Dermis blood vessel endothelial cell (primary cell): ENCODE measurements at places on chromosomes 12 and 14.

GRCh38 chr12:18752280-18752920, 14.5 kb downstream of the CAPZA3 start:
- no peak for DNase-seq

DNA sequence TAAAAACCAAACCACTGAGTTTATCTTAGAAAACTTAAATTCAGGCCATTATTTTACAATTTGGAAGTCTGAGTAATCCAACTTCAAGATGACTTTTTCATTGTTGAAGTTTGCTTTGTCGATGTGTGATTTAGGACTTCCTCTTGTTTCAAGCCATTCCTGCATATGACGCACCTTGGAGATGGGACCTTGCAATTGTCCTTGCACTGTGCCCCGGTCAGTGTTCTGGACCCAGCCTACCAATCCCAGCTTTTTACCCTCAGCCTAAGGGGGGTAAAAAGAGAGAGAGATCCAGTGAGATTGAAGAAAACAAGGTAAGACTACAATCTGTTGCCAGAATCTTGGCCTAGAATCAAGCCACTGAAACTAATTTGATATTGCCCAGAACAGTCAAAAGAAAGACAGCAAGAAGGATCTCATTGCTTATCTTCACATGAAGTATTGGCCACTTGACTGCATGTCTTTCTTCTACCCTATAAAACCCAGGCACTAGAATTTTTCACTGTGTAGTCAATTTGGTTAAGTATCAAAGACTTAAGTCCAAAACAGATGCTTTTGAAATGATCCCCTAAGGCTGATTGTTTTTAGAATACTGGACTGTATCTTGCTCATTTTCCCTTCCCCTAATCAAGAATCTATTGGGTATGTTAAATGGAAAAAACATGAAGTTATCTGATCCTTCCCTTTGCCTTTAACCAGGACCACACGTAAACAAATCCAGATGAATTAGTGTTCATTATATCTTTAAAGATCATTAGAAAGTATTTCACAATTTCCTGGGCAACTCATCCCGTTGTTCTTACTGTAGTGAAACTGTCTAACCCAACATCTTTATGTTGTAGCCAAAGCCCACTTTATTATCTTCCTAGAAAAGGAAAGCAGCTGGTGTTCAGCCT, 2.4 kb upstream of the MLH3 start:
- no peak for DNase-seq

DNA sequence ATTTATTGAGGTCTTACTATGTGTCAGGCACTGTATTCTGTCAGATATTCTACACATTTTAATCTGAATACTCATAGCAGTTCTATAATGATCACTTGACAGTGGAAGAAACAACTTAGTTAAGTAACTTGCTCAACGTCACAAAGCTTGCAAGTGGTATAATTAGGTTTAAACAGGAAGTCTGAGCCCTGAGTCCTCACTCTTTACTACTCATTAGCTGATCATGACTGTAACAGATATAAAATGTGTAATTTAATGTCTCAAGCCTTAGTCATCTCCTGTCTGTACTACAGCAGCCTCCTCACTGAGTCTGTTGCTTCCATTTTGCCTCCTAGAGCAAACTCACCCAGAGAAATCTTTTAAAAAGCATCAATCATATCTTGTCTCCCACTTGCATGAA, 38.9 kb downstream of the PPP4R4 start:
- DNase-seq = no peak

DNA sequence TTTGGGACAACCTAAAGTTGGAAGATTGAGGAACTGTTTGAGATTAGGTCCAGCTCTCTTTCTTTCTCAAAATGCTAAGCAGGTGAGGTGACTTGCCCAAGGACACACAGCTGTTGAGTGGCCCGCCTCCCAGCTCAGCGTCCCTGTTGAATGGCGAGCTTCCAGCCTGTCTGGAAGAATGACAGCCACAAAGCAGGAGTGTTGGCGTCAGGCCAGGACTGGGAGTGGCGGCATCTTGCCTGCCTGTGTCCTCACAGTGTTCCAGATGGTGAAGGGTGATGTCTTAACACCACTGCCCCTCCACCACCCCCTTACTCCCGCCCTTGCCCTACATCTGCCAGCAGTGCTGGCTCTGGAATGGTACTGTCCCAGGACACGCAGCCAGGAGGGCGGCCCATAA, 4.4 kb upstream of the CEBPE start:
- DNase-seq = no peak

- no peak for DNase-seq
Observed at GRCh38 chr12:13027508-13027907, 16.7 kb upstream of the FAM234B start.
